Femur (tissue), 1 donor: ENCODE measurements at places on chromosomes 5 and 9.

DNA sequence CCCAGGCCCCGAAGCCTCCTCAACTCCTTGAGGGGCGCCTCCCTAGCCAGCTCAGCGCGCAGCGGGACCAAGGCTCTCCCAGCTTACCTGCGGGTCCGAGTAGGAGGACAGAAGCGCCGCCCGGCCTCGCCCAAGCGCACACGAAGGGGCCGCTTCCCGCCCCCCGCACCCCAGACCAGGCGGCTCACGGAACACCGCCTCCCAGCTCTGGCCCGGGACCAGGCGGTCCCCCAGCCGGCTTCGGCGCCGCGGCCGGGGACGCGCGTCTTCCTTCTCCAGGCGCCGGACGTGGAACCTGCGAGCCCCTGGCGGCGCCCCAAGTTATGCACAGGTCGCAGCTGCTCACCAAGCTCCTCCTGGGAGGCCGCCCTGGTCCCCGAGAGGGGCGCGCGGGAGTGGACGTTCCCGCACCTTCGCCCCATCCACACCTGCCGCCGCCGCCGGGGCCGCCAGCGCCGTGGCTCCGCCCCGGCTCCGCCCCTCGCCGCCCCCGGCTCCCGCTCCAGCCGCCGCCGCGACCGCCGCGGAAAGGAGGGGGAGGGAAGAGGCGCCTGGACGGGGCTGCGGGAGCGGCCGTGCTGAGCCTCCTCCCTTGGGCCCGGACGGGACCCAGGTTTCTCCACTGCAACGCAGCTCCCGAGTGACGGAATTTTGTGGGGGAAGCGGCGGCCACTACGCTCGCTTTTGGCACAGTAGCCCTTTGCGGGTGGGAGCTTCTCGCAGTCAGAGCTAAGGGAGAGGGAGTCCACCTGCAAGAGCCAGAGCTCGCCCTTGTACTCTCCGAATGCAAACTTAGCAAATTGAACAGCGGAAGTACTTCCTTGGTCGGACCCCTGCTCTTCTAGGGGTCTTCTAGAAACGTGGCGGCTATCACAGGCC lies 77.5 kb upstream of the IFNE start:
- peak; percentile 31 for DNase-seq

DNA sequence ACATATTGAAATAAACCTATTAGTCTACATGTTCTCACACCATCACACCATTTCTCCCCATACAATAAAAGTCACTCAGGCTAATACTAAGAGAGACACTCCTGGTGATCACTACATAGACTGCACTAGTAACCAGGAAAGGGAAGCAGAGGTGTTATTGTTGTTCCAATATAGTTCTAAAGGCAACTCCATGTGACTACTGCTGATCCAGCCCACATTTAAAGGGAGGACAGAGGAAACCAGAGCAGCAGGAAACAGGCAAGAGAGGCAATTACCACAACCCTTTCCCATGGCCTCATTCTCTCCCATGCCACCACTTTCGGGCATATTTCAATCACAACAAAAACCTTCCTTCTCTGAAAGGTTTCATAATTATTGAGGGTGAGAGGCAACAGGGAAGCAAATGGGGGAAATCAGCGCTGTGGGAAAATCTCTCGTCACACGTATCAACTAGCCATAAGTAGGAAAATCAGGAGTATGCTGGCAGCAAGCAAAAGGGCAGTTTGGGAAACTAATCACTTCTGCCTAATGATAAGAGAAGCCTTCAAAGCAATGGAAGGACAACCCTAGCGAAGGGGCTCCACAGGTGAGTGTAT lies 1.8 kb downstream of the UBAP2 start:
- DNase-seq, result no peak

- no peak for DNase-seq
Measured at GRCh38 chr5:155282503-155283107, 269.1 kb downstream of the KIF4B start.

- DNase-seq, result no peak
Measured at GRCh38 chr5:44336708-44337107, 52.5 kb downstream of the FGF10 start.

DNA sequence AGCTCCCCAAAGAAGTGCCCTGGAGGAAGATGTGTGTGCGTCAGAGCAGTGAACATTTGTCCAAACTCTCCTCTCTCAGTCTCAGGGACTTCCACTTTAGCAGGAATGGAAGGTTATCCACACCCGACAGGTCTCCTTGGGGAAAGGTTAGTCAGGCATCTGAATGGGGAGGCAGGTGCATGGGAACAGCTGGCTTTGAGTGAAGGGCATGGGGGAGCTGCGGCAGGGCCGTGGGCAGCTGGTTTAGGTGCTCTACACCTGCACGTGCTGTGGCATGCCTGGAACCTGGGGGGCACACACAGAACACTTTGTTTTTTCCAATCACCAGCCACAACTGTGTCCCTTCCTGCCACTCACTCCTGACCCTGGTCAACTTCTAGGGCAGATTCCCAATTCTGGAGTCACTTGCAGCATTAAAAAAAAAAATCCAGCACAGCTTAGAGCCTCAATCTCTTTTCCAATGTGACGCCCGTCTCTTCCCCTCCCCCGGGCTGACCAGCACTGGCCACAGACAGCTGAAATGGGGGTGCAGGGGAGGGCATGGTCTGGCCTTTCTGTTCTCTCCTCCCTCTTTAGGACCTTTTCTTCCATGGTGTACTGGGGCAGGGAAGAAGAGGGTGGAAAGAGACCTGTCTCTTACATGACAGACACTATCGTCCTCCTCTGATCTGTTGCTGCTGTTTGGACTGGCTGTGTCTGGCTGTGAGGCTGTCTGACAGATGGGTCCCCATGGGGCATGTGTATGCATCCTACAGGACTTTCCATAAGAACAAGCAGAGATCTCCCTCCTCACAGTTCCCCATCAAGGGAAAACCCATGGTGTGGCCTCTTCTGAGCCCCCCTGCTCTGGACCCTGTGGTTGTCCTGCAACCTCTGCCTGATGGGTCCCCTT lies 9.5 kb upstream of the IL3 start:
- DNase-seq, result peak; percentile 7

GRCh38 chr5:173451031-173451430 lies 122.8 kb upstream of the STC2 start:
- no peak for DNase-seq

- DNase-seq, result no peak
Measured at GRCh38 chr5:145680169-145680568, 155.0 kb downstream of the PRELID2 start.

DNA sequence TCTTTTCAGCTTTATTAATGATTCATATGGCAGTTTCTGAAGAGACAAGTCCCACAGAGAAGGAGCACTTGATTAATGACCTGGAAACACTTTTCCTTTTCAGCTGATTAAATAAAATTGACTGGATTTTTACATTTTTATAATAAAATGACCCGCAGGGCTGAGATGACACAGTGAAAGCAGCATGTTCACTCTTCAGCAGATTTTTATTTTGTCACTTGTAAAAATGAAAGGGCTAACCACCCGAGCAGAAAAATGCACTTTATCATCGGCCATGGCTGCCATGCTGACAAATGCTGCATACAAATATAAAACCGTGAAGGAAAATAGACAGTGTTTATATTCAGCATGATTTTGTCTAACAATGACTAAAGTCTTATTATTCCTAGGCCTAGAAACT lies 321.6 kb upstream of the ITGA1 start:
- DNase-seq, result no peak

- no peak for DNase-seq
Measured at GRCh38 chr5:107422494-107422893, 248.2 kb downstream of the EFNA5 start.

DNA sequence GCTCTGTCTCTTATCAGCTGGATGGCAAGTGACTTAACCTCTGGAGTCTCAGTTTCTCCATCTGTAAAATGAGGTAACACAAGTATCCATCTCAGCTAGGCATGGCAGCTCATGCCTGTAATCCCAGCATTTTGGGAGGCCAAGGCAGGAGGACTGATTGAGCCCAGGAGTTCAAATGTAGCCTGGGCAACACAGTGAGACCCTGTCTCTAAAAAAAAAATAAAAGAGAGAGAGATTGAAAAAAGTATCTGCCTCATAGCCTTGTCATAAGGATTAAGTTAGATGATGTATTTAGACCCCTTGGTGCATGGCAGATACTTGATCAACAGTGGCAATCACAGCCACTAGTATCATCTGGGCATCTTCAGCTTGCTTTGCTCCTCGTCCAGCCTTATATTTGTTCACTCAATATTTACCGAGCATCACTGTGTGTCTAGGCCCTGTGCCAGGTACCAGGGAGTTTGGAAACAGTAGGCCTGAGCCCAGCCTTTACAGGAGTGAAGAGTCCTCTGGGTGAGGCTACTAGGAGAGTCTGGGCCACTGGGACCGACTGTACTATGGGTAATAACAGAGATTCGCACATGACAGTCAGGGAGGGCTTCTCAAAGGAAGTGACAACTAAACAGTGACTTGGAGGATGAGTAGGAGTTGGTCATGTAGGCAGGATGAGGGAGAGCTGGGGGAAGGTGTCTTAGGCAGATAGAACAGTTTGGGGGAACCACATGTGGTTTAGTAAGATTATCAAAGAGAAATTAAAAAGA lies 34.2 kb downstream of the CORO2A start:
- no peak for DNase-seq

DNA sequence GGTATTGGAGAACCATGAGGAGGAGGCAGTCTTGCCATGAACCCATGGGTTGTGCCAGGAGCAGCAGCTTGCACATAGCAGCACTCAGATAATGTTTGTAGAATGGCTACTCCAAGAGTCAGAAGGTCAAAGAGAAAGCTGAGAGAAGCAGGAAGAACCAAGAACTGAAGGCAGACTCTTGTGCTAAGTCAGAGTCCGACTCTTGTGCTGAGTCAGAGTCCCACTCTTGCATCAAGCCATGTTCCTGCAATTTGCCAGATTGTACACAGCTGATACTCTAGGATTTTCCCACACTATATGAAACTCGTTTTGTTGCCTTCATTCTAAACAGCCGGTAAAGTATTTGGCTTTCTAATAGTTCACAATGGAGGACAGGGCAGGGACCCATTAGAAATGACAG lies 26.2 kb upstream of the HSPA9 start:
- DNase-seq, result no peak

- DNase-seq, result no peak
Measured at GRCh38 chr9:8070779-8071444, 271.3 kb upstream of the DMAC1 start.

GRCh38 chr9:108386859-108387384 lies 468.9 kb downstream of the ACTL7B start:
- DNase-seq, result no peak
